ENCODE measurements at places on chromosomes 16 and 17.

- DNase-seq = no peak
These were observed 14.9 kb downstream of the IRF8 start for GRCh38 chr16:85913688-85914422.

DNA sequence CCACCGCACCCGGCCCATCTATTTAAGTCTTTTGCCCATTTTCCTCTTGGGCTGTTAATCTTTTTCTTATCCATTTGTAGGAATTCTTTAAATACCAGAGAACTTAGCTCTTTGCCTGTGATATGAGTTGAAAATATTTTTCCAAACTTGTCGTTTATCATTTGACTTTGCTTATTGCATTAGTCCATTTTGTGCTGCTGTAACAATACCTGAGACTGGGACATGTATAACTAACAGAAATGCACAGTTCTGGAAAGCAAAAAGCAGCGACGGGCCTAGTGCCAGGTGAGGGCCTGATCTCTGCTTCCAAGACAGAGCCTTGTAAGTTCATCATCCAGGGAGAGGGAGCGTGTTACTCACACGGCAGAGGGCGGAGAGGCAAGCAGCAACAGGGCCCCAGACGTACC lies 25.6 kb upstream of the BHLHA9 start:
- no peak for DNase-seq

DNA sequence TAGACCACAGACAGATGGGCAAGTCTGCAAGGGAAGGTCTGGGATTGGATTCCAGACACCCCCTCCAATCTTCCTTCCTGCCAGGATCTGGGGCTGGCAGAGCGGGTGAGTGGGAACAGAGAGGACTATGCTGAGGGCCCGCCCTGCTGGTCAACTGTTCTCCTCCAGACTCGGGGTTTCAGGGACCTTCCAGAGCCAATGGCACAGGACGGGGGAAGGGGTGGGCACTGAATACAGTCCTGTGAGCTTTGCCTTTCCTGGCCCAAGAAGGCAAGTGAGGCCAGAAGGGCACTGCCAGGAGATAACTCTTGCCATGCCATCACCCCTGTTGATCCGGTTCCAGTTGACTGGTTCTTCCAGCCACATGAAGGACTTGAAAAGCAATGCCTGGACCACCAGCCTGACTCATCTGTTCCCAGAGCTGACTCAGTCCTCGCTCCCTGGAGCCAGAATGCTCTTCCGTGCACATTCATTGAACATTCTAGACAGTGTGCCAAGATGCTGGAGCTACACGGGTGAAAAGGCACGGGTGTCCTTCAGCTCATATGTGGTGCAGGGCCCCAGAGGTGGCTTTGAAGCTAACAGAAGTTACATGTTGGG lies 533 bp upstream of the MEFV start:
- no peak for DNase-seq

DNA sequence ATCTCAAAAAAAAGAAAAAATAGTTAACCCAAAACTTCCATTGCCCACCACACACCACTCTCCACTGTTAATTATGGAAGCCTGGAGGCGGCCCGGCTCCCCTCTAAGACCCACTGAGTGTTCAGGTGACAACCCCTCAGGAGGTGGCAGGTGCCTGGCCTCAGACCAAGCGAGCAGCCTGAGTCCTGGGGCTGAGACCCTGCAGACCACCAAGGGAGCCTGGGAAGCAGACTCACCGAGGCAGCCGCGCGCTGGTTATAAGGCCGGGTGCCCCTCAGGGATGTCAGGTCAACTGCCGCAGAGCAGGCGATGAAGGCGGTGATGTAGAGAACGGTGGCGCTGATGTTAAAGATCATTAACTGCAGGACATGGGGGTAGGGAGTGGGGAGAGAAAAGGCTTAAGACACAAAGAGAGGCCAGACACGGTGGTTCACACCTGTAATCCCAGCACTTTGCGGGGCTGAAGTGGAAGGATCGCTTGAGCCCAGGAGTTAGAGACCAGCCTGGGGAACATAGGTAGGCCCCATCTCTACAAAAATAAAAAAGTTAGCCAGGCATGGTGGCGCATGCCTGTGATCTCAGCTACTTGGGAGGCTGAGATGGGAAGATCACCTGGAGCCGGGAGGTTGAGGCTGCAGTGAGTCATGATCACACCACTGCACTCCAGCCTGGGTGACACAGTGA lies 13.3 kb downstream of the ARL2BP start:
- no peak for DNase-seq

DNA sequence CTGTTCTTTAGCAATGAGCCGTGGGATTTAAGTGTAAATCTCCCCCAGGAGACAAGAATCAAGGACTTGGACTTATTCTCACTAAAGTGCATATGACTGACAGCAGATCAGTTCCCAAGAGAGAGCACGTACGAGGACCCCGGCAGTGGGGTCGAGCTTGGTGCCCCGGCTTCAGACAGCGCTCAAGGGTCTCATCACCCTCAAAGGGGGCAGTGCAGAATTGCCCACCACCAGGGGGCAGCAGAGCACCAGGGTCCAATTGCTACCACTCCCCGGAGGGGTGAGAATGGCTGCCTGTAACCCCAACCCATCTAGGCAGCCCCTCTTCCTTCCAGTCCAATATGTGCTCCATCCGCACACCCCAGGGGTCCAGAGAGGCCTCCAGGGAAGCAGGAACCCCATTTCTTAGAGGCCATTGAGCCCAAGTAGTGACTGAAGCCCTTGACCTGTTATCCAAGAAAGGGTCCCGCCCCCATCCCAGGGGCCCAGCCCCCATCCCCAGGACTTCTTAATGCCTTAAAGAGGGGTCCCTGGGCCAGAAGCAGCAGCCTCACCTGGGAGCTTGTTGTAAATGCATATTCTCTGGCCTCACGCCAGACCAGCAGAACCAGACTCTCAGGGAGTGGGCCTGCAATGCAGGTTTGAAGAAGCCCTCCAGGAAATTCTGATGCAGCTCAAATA lies 86.1 kb downstream of the ZDHHC7 start:
- DNase-seq = peak; percentile 52

DNA sequence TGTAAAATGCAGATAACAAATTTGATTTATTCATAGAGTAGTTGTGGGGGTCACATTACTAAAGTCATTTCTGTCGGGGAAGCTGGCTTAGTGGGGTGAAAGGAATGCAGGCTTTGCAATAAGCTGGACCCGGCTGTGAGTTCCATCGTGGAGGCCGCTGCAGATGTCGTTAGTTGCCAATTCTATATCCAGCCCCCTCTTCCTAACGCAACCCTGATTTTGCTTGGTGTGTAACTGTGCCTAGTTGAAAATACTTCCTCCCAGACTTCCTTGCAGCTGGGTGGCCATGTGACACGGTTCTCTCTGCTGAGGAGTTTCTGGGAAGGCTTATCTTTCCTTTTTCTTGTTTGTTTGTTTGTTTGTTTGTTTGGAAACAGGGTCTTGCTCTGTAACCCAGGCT lies 4.5 kb downstream of the MFSD6L start:
- DNase-seq = no peak

GRCh38 chr16:25108054-25108453 lies 3.5 kb upstream of the LCMT1 start:
- peak; percentile 1 for DNase-seq

GRCh38 chr16:48366165-48367093 lies 18.8 kb downstream of the SIAH1 start:
- DNase-seq = peak; percentile 83

GRCh38 chr17:19646788-19647696 lies 1.5 kb upstream of the ALDH3A2 start:
- no peak for DNase-seq

DNA sequence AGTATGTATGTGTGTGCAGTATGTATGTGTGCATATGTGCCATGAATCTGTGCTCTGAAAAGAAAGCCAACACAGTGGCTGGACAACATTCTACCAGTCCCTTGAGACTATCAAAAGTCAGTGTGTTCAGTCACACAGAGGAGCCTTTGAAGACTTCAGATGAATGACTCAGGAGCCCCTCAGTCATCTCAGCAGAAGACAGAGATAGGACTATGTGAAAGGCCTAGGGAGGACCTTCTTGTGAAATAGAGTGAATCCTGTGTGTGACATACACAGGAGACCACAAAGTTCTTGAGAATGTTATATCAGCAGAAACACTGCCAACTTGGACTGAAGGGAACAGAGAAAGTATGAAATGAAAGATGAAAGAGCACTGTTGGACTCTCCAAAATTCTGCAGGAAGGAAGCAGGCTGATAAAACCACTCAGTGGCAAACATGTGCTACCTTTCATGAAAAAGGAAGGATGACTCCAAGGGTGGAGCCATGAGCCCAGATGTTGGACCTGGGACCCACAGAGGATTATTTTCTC lies 108.4 kb downstream of the METRNL start:
- DNase-seq = no peak

GRCh38 chr17:28381141-28381825 lies 9.8 kb downstream of the SARM1 start:
- no peak for DNase-seq

- no peak for DNase-seq
These were observed 29.0 kb downstream of the SRL start for GRCh38 chr16:4212934-4213296.

- no peak for DNase-seq
These were observed 10.5 kb upstream of the PLK1 start for GRCh38 chr16:23668225-23668624.

DNA sequence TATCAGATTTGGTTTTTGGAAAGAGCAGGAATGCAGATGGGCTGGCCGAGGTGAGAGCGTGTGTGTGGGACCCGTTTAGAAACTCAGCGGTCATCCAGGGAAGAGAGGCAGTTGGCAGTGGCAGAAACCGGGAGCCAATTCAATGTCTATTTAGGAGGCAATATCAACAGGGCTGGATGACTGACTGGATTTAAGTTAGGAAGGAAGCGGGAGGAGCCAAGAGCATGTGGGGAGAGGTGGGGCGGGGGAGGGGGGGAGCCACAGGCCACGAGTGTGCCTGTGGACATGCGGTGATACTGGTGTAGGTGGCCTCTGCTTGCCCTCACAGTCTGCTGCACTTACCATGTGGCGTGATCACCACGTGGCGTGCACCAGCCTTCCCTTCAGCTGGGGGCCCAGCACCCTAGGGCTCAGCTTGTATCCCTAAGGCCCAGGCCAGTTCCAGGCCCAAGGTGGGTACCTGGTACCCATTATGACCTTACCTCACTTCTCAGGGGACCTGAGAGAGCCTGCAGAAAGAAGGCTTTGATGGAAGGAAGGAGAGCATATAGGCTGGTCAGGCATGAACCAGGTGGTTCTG lies 10.8 kb upstream of the TPPP3 start:
- DNase-seq = no peak

DNA sequence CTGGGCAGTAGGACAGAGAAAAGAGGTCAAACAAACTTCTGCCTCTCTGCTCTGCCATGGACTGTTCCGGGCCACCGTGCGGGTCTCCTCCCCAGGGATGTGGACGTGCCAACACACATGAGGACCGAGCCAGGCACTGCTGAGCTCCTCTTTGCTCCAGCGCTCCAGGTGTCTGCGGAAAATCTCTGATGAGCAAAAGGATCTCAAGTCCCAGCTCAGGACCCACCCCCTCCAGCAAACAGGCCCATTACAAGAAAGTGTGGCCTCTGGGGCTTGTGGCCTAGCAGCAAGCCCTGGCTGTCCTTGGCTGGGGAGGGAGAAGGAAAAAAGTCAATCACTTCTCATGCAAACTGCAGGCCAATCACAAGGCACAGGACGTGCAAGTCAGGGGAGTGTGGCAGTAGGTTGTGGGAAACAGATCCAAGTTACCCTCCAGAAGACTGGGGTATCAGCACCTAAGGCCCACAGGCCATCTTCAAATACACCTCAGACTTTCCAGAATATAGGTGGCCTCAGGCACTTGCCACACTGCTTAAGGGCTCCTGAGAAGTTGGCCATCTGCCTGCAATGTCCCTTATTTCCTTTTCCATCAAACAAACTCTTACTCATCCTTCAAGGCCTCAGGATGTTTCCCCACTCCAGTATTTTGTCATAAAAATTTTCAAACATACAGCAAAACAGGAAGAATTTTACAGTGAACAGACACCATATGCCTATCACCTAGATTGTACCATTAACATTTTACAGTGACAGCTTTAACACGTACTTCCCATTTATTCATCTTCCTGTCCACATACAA lies 36.0 kb upstream of the SREBF1 start:
- no peak for DNase-seq

DNA sequence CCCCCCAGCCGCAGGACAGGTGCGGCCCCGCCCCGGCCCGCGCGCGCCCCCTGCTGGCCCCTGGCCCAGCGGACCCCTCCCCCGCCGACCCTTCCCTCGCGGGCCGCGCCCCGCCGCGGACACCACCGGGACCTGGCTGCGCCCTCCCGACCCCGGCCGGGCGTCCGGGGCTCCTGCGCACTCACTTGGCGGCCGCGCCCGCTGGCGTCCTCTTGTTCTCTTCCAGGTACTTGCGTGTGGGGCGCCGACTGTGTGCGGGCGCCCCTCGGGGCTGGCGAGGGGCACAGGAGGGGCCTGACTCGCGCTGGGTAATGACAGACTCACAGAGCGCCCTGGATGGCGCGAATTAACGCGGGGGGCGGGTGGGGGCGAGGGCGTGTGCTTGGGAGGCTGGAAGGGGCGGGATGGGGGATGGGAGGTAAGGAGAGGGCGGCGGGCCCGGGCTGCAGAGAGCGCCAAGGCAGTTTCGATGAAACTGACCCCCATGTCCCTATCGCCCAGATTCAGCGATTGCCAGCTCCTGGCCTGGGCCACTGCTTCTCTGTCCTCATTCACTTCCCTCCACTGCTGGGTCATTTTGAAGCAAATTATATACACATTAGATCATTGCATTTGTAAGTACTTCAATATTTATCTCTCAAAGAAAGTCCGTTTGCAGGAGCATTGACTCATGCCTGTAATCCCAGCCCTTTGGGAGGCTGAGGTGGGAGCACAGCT lies 445 bp upstream of the DBNDD1 start:
- peak; percentile 40 for DNase-seq

- DNase-seq = no peak
These were observed 56.2 kb downstream of the RPH3AL start for GRCh38 chr17:296379-296778.

- DNase-seq = no peak
These were observed 3.3 kb downstream of the GRN start for GRCh38 chr17:44348234-44348987.

DNA sequence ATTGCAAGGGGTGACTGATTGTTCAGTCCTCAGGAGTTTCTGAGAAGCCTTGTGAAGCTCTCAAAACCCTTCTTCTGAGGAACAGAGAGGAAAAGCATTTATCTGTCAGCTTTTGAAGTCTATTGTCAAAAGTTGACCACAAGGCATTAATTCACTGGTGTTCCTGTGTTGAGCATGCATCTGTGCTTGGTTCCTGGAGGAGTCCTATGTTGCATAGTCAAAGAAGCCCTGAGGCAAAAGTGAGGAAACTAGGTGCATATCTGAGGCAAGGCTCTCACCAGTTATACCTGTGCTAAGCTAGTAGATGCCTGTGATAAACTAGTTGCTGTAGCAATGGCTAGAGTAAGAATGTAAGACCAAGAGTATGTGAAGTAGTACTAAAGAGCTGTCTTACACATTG lies 1.8 kb upstream of the HEATR6 start:
- no peak for DNase-seq

DNA sequence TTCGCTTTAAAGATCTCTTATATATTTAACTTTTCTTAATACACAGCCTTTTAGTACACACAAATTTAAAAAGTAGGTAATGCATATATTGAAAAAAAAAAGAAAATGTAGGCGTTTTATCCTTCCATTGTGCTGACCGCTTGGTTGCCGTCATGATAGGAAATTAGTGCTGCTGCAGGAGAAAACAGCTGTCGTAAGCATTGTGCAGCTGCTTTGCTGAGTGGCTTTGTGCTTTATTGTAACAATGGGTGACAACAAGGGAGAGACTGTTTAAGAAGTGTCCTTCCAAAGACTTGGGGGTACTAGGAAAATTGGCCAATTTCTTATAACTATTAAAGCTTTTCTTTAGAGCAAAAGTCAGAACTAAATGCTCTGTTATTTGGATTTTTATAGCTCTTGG lies 5.0 kb downstream of the HERPUD1 start:
- DNase-seq = no peak

Measured in stimulated activated naive CD4-positive, alpha-beta T cell (primary cell).